ENCODE measurements at places on chromosomes 16 and 17. TPM values are rescaled to one million over a fixed set of nuclear protein-coding genes. Genes with fewer than 3 reads are reported as not detected.

- peaks cover 20% of the 10 kb centered on the region for H3K27me3 ChIP-seq
- H3K27ac ChIP-seq = no peak overlapping the region
- H3K4me3 ChIP-seq = no peak overlapping the region
- DNase-seq = no peak
Measured at GRCh38 chr16:67399749-67400704, 6.7 kb upstream of the TPPP3 start.

DNA sequence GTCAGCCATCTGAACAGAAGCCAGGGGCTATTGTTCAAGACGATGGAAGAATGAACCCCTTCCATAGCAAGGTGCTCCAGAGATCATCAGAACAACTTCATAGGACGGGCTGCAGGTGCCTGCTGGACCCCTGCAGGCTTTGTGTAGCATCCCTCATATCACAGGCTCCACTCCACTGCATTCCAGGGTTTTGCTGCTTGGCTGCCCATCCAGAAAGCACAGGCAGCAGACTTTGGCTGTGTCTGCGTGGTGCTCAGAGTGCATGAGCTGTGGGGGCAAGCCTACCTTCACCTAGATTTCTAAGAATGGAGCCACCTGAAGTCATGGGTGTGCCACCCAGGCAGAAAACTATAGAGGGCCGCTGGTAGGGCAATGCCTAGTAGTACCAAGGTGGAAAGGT is 93.9 kb upstream of the NLRP1 start:
- no peak overlapping the region for H3K27ac ChIP-seq
- no peaks in the 10 kb centered on the region for H3K36me3 ChIP-seq
- DNase-seq = no peak
- no peak overlapping the region for H3K4me3 ChIP-seq
- H3K27me3 ChIP-seq = peaks cover 19% of the 10 kb centered on the region

DNA sequence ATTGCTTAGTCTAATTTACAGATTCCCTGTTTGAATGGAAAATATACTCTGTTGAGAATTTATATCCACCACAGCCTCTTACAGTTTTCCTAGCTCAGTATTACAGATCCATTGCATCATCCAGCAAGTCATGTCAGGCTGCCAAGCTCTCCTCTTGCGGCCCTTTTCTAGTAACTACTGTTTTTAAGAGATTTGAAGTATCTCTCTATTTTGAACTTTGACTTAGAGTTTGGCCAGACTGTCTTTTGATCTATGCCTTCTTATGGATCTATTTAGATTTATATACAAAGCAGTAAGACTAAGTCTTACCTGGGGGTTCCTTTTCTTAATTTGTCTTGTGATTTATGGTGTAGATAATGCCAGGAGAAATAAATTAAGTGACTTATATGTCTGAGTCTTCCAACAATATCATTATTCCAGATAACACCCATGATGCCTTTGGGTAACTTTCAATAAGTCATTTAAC is 53.1 kb upstream of the ABCC11 start:
- H3K27ac ChIP-seq = peak overlapping the region; percentile 82
- H3K4me3 ChIP-seq = no peak overlapping the region
- no peak for DNase-seq
- peaks cover 8% of the 10 kb centered on the region for H3K4me1 ChIP-seq
- no peaks in the 10 kb centered on the region for H3K27me3 ChIP-seq
- peaks cover 41% of the 10 kb centered on the region for H3K36me3 ChIP-seq

DNA sequence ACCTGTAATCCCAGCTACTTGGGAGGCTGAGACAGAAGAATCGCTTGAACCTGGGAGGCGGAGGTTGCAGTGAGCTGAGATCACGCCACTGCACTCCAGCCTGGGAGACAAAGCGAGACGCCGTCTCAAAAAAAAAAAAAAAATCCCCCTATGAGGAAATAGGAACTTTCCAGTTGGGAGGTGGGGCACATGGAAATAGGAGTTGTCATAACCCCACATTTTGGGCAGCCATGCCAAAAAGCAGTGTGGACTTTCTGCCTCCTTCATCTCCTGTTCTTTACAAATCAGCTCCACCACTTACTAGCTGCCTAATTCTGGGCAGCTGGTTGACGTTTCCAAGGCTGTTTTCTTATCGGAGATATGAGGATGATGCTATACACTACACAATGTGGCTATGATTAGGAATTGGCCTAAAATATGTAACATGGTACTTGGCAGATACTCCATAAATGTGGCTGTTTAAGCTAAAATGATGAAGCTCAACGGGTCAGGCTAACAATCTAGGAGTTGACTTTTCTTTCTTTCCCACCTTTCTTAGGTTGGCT is 21.5 kb upstream of the CCL5 start:
- no peaks in the 10 kb centered on the region for H3K36me3 ChIP-seq
- H3K27ac ChIP-seq = no peak overlapping the region
- H3K4me1 ChIP-seq = peaks cover 22% of the 10 kb centered on the region
- H3K4me3 ChIP-seq = no peak overlapping the region

- peak; percentile 70 for DNase-seq
- no peak overlapping the region for H3K4me3 ChIP-seq
- H3K36me3 ChIP-seq = peaks cover 33% of the 10 kb centered on the region
- peak overlapping the region; percentile 74 for H3K27ac ChIP-seq
- H3K4me1 ChIP-seq = peaks cover 80% of the 10 kb centered on the region
Measured at GRCh38 chr17:39757931-39758873, 20.5 kb downstream of the GRB7 start.

GRCh38 chr17:15742921-15743320 is 10.8 kb downstream of the TBC1D26 start:
- H3K27ac ChIP-seq = no peak overlapping the region
- H3K27me3 ChIP-seq = peaks cover 8% of the 10 kb centered on the region
- DNase-seq = no peak
- no peak overlapping the region for H3K4me3 ChIP-seq
- no peaks in the 10 kb centered on the region for H3K4me1 ChIP-seq

DNA sequence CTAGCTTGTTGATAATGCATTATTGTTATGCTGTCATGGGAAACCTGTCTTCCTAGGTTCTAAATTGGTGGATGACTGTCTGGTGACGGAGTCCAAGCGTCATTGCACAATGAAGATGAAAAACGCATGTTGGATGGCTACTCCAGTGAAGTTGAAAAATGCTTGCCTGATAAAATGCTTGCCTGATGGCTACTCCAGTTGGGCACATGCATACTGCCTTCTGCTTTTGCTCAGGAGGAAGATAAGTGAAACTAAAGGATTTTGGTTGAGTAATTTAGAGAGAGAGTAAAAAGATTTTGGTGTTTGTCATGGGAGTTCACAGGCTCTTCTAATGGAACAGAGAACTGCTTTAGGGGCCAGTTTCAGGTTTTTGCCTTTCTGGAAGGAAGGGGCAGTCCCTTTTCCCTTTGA is 118.6 kb downstream of the PRKCA start:
- H3K4me1 ChIP-seq = peaks cover 75% of the 10 kb centered on the region
- no peak for DNase-seq
- no peak overlapping the region for H3K4me3 ChIP-seq
- no peaks in the 10 kb centered on the region for H3K27me3 ChIP-seq
- H3K27ac ChIP-seq = no peak overlapping the region

DNA sequence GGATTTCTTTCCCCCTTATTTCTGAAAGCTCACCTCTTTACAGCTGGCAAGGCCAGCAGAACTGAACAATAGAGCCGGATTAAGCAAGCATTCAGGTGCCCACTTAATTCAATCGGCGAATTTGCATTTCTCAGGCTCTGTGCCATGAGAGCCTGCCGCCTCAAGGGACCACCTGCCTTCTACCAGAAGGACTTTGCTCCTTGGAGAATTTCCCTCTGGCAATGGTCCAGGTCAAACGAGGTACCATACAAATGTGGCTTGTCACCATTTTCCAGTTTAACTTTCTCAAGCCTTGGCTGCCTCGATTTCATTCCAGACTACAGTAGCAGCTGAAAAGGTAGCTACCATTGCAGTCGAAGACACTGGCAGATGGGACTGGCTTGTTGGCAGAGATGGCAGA is 534.0 kb downstream of the MAF start:
- DNase-seq = no peak
- no peaks in the 10 kb centered on the region for H3K27me3 ChIP-seq
- H3K36me3 ChIP-seq = no peaks in the 10 kb centered on the region
- no peak overlapping the region for H3K27ac ChIP-seq

GRCh38 chr17:38702916-38703741 is 1.9 kb upstream of the MLLT6 start:
- peaks cover 41% of the 10 kb centered on the region for H3K36me3 ChIP-seq
- DNase-seq = no peak
- H3K27ac ChIP-seq = peak overlapping the region; percentile 100
- H3K4me3 ChIP-seq = peak overlapping the region; percentile 95
- peaks cover 49% of the 10 kb centered on the region for H3K4me1 ChIP-seq
- H3K27me3 ChIP-seq = no peaks in the 10 kb centered on the region

DNA sequence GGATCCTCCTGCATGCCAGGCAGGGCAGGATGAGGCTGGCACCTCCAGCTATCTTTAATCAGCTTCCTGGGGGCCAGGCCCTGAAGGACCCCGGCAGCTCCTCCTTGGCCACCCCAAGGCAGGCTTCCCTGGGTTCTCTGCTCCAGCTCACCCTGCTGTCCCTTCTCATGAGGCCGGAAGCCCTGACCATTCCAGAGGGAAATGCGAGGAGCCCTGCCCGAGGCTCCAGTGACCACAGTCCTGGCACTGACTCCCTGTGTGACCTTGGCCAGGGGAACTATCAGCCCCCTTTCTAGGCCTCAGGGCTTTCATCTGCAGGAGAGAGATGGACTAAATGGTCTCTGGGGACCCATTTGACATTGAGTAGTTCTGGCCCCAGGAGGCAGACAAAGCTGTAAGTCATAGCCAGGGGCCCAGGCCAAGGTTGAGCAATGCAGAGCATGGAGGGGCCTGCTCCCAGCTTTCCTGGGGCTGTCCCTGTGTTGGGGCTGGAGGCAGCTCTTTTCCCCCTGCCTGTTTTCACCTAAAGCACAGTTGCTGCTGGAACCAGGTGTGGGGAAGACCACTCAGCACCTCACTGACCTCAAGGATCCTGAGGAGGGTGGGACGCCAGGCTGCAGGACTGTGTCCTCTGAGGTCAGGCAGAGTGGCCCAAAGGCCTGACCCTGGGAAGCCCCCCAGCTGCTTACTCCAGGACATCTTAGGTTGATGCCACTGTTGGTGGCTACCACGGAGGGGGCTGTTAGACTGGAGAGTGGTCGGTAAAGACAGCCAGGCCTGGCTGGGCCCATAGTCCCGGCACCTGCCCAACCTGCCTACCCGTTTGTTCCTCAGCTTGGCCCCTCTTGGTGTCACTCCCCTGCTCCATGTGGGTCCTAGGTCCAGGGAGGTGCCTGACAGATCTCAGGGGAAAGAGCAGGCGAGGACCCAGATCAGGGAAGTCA is 8.1 kb downstream of the KCNH6 start:
- DNase-seq = no peak
- no peaks in the 10 kb centered on the region for H3K36me3 ChIP-seq
- H3K4me1 ChIP-seq = no peaks in the 10 kb centered on the region

GRCh38 chr16:81544700-81545271 is 100.2 kb downstream of the CMIP start:
- no peak overlapping the region for H3K4me3 ChIP-seq
- H3K27me3 ChIP-seq = no peaks in the 10 kb centered on the region
- no peaks in the 10 kb centered on the region for H3K36me3 ChIP-seq
- DNase-seq = no peak
- H3K27ac ChIP-seq = no peak overlapping the region

GRCh38 chr17:33049781-33050414 is 58.3 kb downstream of the SPACA3 start:
- no peak overlapping the region for H3K27ac ChIP-seq
- DNase-seq = peak; percentile 50
- H3K27me3 ChIP-seq = peaks cover 4% of the 10 kb centered on the region
- no peaks in the 10 kb centered on the region for H3K4me1 ChIP-seq

- peaks cover 12% of the 10 kb centered on the region for H3K4me1 ChIP-seq
- H3K36me3 ChIP-seq = no peaks in the 10 kb centered on the region
- peaks cover 15% of the 10 kb centered on the region for H3K27me3 ChIP-seq
- no peak overlapping the region for H3K4me3 ChIP-seq
- H3K27ac ChIP-seq = no peak overlapping the region
Measured at GRCh38 chr17:27384261-27384701, 72.0 kb upstream of the KSR1 start.

- H3K4me1 ChIP-seq = peaks cover 5% of the 10 kb centered on the region
- no peak for DNase-seq
- H3K27me3 ChIP-seq = no peaks in the 10 kb centered on the region
- no peak overlapping the region for H3K27ac ChIP-seq
- H3K4me3 ChIP-seq = no peak overlapping the region
Measured at GRCh38 chr17:427327-427726, 74.7 kb upstream of the RPH3AL start.

- peaks cover 18% of the 10 kb centered on the region for H3K36me3 ChIP-seq
- no peaks in the 10 kb centered on the region for H3K4me1 ChIP-seq
- H3K27ac ChIP-seq = no peak overlapping the region
- no peak for DNase-seq
Measured at GRCh38 chr16:89283449-89283848, 65.9 kb downstream of the ZNF778 start.

GRCh38 chr16:11734025-11734652 is 8.5 kb downstream of the TXNDC11 start:
- H3K4me3 ChIP-seq = no peak overlapping the region
- H3K27ac ChIP-seq = peak overlapping the region; percentile 74
- DNase-seq = no peak
- H3K27me3 ChIP-seq = no peaks in the 10 kb centered on the region

DNA sequence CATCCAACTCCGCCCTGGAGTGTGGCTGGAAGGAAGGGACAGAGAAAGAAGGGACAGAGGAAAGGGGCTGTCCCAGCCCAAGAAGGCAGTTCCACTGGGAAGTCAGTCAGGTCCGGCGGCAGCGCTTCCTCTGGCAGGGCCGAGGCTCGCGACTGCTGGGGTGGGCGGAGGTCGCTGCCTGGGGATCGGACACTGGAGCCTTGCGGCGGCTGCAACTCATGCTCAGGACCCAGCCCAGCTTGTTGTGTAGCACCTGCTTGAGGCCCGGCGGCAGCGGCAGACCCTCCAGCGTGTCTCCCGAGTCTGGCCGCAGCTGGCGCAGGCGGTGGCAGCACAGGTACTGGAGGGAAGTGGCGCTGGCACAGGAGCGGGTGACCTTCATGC is 4.0 kb upstream of the MRPS34 start:
- H3K4me3 ChIP-seq = no peak overlapping the region
- H3K36me3 ChIP-seq = peaks cover 11% of the 10 kb centered on the region
- no peak overlapping the region for H3K27ac ChIP-seq
- DNase-seq = no peak
- H3K27me3 ChIP-seq = no peaks in the 10 kb centered on the region
- peaks cover 13% of the 10 kb centered on the region for H3K4me1 ChIP-seq

GPR139 gene
- not detected for total RNA-seq

MRPL58 gene
- total RNA-seq = 64.6 TPM

VAT1 gene
- total RNA-seq = 35.0 TPM

IST1 gene
- total RNA-seq = 179 TPM

HOXB8 gene
- not detected for total RNA-seq

ST6GALNAC1 gene
- total RNA-seq = 0.88 TPM

KRTAP3-1 gene
- total RNA-seq = not detected
